ENCODE measurements at places on chromosomes 16 and 17.
A peak's percentile ranks its signal among the peaks of the same experiment; 100 is the strongest.

DNA sequence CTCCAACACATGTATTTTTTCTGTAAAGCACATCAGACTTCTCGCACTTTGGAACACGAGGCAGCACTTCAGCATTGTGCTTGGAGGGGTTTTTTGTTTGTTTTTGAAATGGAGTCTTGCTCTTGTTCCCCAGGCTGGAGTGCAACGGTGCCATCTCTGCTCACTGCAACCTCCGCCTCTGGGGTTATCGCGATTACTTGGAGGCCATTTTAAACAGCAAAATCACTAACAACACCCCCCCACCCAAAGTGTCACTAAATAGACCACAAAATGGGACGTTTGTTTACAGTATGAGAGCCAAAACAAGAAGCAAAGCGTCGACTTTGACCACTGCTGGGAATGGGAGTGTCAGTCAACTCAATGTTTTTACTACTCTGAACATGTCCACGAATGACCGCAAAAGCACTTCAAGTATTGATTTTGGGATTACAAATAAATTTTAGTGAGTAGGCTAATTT is 9.0 kb upstream of the C16orf87 start:
- DNase-seq = no peak

DNA sequence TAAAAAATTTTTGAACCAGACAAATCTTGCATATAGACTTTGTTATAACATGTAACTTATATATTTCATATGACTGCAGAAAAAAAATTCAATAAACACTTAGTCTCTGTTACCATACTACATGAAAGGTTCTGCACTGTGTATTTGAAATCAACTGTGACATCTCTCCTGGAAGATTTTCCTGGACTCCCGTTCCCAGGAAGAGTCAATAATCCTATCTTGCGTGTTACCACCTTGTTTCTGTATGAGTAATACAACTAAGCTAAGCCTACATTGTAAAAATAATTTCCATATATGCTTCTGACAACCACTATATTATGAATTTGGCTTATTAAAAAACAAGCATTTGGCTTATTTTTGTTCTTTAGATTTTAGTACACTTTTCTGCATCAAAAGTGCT is 665.6 kb upstream of the SOX9 start:
- DNase-seq = no peak

DNA sequence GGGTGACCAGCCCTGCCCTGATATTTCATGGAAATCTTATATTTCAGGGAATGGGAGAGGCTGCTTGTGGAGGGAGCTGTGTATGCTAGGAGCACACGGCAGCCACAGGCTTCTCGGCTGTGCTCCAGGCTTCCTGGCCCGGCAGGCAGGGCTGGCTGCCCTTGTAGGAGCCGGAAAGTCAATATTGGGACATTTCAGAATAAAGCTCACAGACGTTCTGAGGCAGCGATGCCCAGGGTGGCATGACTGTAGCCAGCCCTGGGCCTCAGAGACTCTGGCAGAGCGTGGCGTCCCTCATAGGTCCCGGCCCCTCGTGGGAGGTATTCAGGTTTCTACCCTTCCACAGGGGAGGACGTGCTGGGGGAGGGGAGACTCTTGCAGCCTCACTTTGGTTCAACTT is 65.7 kb downstream of the BANP start:
- DNase-seq = no peak

DNA sequence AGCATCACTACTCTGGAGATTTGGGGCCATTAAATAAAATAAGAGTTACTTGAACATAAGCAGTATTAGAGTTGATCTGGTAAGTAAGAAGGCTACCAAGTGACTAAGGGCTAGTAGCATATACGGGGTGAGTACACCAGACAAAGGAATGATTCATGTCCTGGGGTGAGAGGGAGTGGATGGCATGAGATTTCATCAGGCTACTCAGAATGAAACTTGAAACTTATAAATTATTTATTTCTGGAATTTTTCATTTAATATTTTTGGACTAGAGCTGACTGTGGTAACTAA is 2.3 kb downstream of the SLFN5 start:
- DNase-seq = no peak

GRCh38 chr16:77373726-77374125 is 61.1 kb downstream of the ADAMTS18 start:
- DNase-seq = no peak

GRCh38 chr16:22771551-22771950 is 42.4 kb upstream of the HS3ST2 start:
- no peak for DNase-seq

- no peak for DNase-seq
These were observed 10.7 kb downstream of the EPOP start for GRCh38 chr17:38663964-38664644.

DNA sequence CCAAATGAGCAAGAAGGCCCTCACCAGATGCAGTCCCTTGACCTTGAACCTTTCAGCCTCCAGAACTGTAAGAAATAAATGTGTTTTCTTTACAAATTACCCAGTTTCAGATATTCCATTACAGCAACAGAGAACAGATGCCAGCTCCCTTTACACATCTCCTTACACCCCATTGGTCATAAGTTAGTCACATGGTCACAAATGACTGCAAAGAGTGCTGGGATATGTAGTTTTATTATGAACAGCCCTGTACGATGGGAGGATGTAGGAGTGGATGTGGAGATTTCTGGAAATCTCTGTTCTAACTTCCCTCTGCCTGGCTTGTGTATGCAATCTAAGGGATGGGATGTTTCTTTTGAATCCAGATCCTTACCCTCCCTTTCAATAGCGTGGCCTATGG is 13.3 kb upstream of the RPL38 start:
- DNase-seq = peak; percentile 75

- DNase-seq = peak; percentile 33
These were observed 70.5 kb downstream of the RBBP6 start for GRCh38 chr16:24609740-24610415.
